ENCODE measurements at places on chromosomes 12 and 14. TPM values are rescaled to one million over a fixed set of nuclear protein-coding genes. Genes with fewer than 3 reads are reported as not detected.

Gene IL26
- 66.8 TPM for total RNA-seq

Gene KRT3
- total RNA-seq = not detected

Gene KCNA1
- total RNA-seq = not detected

Gene ISM2
- total RNA-seq = 0.21 TPM

Gene NID2
- not detected for total RNA-seq

All from activated T-helper 17 cell treated with anti-CD3 and anti-CD28 coated beads, Interleukin-2, amount 50 U/mL, for 72 hours (primary cell).